ENCODE measurements at places on chromosomes 7 and 10.

GRCh38 chr10:22875581-22875980, 52.3 kb upstream of the ARMC3 start:
- DNase-seq: no peak

DNA sequence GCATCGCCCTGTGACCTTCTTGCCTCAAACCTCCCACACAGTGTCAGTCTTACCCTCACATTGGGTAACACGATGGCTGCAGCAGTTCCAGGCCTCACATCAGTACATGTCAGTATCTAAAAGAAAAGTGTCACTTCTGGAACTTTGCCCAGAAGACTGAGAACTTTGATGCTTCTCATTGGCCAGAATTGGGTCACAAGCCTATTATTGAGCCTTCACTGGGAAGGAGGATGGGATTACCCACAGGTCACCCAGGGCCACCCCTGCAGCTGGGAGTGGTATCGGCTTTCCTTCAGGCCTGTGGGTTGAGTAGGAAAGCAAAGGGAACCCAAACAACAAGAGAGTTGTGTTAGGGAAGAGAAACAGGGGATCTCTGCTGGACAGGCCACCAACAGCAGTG, 111.5 kb downstream of the NPY start:
- no peak for DNase-seq

- no peak for DNase-seq
These were observed 42.1 kb upstream of the EMX2 start for GRCh38 chr10:117500456-117500855.

- DNase-seq: no peak
These were observed 53.6 kb downstream of the VPS41 start for GRCh38 chr7:38855386-38855785.

DNA sequence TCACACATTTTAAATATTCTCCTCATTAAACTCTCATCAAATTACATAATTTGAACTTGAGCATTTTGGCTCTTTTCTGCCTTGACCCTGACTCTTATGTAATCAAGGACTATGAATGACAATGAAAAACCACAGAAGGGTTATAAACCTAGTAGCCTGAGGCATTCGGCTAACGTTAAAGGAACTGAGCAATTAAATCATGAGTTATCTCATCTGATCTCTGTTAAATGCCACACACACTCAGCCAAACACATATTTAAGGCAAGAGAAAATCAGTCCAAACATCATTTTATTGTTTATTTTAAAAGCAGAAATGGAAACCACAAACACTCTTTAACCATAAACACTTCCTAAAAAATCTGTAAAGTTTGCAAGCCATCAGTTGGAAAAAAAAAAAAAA, 204.3 kb downstream of the DGKI start:
- DNase-seq: no peak

DNA sequence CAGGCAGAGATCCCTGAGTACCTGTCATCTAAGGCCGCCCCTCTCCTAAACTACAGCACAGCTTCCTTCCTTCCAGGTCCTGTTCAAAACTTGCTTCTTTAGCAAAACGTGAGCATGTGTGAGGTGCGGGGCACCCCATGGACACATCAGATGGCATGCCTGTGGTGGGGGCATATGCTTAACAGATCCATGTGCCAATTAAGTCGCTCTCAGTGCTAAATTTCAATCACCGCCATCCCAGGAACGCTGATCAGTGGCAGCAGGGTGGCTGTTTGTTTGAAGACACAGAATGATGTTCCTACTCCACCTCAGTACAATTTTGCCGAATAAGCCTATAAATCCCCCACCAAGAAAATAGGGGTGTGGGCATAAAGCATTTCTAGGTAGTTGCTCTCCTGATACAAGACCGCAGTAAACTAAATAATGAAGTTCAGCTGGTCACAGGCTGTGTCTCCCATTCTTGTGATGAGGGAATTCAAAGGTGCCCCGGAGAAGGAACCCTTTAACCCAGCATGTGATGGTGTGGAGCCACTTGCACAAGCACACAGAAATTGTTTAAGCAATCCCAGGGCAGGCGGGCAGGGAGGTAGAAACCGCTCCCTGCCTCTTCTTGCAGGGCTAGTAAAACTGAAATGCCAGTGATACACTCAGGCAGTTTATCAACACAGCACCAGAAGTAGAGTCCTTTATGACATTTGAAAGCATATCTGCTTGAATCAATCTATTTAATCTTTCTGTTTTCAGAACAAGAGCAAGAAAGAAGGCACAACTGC, 205.7 kb downstream of the SORCS1 start:
- no peak for DNase-seq

GRCh38 chr7:130758429-130759056, 24.5 kb upstream of the KLF14 start:
- peak; percentile 70 for DNase-seq

DNA sequence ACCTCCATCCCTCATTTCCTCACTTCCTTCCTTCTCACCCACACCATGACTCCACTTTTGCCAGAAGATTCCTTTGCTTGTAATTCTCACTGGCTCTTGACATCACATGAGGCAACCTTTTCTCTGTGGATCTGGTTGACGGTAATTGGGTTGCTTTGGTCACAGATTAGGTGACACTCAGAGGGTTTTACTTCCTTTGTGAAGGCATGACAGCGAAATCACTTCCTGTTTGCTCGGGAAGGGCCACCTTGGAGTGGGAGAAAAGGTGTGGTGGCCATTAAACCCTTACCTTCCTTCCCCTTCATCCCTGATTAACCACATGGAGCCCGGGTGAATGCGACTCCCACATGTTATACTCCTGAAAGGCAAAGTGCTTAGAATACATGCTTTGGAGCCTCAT, 30.2 kb downstream of the CUZD1 start:
- DNase-seq: no peak
